ENCODE measurements at places on chromosomes 3 and 15.

DNA sequence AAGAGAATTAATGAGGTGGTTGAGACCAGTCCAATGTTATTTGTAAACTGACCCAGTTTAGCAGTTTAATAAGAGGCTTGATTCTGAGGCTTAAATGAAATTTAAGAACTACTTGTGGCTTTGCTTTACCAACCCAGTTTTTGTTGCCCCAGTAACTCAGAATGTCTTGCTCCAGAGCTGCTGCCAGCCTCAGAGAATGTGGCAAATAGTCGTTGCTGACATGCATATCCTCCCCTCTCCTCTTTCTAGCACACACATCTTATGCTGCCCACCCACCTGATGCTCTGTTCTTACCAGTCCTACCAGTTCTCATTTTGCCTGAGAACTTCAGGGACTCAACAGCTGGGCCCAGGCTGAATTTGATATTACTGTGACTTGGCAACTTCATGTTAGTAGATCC, 92.4 kb upstream of the TSC22D2 start:
- DNase-seq = no peak

DNA sequence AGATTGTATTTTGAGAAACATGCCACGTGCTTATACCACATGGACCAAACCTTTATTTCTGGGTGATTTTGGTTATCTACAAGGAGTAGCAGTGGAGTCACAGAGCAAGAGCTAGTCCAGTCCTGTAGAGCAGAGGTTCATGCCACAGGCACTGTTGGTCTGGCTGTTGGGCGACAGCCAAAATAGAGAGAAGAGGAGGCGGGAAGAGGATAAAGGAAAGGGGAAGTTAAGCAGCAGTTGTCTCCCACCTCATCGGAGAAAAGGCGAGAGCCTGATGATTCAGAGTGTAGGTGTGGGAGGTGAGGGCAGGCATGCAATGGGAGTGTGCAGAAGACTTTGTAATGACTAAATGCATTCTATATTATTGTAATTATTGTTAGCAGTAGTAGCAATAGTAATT, 237.5 kb upstream of the ROPN1 start:
- DNase-seq = no peak

DNA sequence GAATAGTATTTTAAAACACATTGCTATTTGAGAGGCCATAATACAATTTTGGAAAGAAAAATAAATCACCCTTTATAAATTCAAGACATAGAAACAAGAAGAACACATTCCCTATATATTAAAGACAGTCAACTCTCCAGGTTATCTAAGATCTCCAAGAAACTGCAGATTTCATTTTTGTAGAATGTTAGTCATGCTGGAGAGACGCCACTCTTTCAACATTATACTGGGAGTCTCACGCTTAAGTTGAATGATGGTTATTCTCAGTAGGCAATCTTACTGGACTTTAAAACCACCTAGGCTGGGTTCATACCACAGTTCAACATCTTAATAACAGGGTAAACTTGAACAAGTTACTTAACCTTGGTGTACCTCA, 3.6 kb upstream of the CHRM5 start:
- no peak for DNase-seq

DNA sequence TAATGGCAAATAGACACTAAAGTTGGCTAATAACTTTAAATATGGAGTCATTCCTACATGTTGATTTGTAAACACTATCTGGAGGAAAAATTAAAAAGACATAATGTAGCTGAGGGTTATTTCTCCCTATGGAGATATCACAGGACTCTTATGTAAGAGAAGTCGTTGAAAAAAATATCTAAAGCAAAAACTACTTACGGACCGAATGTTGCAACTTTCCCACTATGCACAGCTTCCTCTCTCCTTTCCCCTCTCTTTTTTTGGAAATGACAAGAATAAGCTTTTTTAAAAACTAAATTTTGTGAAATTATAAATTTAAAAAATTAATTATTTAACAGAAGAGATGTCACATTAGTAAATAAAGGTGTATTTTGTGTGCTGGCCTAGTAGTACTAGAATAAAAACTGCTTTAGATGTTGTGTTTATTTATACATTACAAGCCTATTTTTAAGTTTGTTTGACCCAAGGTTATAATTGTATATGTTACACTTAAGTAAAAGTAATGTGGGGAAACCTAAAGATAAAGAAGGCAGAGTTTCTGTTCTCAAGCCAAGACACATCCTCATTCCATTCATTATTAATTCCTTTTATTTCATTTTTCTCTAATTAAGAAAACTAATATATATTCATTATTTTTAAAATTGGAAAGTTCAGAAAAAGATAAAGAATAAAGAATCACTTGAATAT, 20.7 kb upstream of the PPARG start:
- DNase-seq = no peak

GRCh38 chr15:41647262-41647661, 12.9 kb upstream of the MGA start:
- DNase-seq = no peak
